ENCODE measurements at places on chromosomes 16 and 17. TPM values are rescaled to one million over a fixed set of nuclear protein-coding genes. Genes with fewer than 3 reads are reported as not detected.

The SLC35G6 gene
- not detected for total RNA-seq

The GJD3 gene
- total RNA-seq, result not detected

The GNG13 gene
- not detected for total RNA-seq

The MYH2 gene
- total RNA-seq, result not detected

The RAMP2 gene
- not detected for total RNA-seq

The TNFRSF13B gene
- total RNA-seq, result not detected

Data from MCF 10A (cell line).